NCI-H2107 (cell line): ENCODE measurements at places on chromosomes 2 and 18.

- DNase-seq: no peak
Measured at GRCh38 chr18:61589724-61590065, 256.5 kb downstream of the CDH20 start.

DNA sequence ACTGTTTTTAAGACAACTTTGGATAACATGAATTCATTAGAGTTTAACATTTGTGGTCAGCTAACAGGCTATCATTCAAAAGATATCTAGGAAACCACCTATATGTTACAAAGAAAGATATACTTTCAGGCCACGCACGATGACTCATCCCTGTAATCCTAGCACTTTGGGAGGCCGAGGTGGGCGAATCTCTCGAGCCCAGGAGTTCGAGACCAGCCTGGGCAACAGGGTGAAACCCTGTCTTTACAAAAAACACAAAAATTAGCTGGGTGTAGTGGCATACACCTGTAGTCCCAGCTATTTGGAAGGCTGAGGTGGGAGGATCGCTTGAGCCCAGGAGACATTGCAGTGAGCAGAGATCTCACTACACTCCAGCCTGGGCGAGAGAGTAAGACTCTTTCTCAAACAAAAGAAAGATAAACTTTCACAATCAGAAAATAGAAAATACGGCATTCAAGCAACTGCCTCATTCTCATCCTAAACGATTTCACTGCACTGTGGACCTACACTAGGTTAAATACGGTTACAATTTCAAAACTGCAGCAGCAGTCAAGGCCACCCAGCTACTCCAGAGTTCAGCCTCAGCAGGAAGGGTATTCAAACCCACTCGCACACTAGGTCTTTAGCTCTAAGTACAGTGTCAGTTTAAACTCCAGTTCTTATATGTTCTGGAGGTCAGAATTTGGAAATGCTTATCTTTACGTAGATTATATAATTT lies 250.0 kb upstream of the SLC39A10 start:
- no peak for DNase-seq

DNA sequence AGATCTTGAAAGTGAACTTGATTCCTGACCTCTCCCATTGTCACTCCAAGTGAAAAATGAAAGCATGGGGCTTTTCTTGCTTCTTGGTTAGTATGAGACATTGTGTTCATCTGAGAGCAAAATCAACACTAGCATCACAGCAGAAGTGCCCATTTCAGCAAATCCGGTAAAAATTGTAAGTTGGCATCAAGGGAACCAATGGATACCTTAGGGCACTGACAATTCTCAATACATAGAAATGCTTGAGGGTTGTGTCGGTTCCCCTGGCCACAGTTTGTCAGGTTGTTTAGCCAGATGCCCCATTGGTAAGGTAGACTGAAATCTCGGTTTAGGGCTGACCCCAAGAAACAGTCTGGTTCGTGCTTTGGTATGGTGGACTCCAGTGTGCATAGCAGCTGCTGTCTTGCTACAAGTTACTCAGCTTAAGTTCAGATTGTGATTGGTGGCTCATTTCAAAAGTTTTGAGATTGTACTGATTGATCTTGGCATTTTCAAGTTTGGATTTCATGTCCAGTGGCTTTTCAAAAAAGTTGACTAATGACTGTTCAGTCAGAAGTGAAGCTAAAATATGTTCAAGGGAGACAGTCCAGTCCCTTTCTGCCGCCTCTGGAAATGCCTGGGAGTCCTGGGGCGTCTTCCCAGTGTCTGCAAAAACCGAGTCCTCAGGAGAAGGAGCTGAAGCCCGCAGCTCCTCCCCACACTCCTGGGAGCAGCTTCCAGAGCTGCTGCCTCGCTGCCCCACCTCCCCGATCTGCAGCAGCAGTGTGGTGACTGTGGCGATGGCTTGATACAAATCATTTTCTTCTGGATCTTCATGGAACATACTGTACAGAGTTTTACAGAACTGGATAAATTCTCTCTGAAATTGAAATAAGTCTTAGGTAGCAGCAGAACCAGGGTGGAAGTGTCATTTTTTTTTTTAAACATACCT lies 5.6 kb downstream of the RPL31 start:
- DNase-seq: no peak

DNA sequence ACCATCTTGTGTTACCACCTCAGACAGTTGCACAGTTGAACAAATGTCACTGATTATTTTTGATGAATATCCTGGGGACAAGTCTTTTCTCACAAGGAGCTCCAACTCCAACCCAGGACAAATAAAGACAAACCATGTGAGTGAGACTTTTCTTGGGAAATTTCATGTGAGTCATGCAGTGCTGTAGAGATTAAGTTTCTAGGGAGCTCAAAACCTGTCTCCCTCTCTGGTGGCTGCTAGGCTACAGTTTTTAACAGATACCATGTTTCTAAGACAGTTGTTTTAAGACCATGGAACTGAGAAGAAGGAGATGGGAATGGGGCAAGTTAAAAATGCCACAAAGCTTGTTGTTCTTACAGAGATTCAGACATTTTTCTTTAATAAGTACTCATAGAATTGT lies 255.5 kb downstream of the RIT2 start:
- no peak for DNase-seq

DNA sequence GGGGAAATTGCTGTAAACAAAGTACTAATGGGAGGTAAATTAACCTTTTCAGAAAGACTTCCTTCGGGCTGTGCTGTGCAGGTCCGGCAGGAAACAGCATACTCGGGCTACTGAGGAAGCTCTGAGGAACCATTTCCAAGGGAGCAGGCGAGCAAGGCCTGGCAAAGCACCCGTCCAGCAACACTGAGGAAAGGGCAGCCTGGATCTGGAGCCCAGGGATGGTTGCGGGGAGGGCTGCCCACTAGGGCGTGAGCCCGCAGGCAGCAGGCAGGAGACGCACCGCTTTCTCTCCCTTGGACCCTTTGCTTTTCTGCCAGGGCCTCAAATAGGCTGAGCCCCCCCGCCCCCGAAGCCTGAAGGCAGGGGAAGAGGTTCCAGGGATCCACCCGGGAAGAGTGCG lies 89.5 kb downstream of the SOX11 start:
- DNase-seq: no peak

GRCh38 chr2:74493546-74493945 lies 5.9 kb downstream of the LBX2 start:
- DNase-seq: no peak

GRCh38 chr2:145654746-145655145 lies 1134.8 kb upstream of the ZEB2 start:
- no peak for DNase-seq
